ENCODE measurements at places on chromosomes 4 and X. TPM values are rescaled to one million over a fixed set of nuclear protein-coding genes. Genes with fewer than 3 reads are reported as not detected.

DNA sequence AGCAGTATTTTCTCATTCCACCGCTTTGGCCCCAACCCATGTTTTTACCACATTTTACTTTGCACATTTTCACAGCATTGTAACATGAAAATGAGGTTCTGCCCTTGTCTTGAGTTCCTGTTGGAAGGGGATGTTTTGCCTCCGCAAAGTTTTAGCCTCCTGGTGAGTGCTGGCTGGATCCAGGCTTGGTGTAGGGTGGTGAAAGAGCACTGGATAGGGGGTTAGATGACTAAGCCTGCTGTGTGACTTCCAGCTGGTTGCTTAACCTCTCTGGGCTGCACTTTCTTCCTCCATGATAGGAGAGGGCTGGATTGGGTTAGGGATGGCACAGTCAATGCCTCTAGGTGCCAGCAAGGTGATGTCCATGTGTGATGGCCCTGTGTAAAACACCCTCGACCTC, 28.9 kb downstream of the CYTL1 start:
- no peak for DNase-seq

GRCh38 chrX:13293700-13294099, 26.2 kb downstream of the ATXN3L start:
- peak; percentile 35 for DNase-seq

NXF2B gene
- not detected for total RNA-seq

- DNase-seq = no peak
These were observed 58.2 kb downstream of the CCSER1 start for GRCh38 chr4:90185416-90185815.

GRCh38 chr4:172578712-172579111, 589.9 kb upstream of the GALNT7 start:
- DNase-seq = no peak

TRPC5OS gene
- total RNA-seq = not detected

NAP1L3 gene
- total RNA-seq = 1.3 TPM

CT83 gene
- total RNA-seq = not detected

DNA sequence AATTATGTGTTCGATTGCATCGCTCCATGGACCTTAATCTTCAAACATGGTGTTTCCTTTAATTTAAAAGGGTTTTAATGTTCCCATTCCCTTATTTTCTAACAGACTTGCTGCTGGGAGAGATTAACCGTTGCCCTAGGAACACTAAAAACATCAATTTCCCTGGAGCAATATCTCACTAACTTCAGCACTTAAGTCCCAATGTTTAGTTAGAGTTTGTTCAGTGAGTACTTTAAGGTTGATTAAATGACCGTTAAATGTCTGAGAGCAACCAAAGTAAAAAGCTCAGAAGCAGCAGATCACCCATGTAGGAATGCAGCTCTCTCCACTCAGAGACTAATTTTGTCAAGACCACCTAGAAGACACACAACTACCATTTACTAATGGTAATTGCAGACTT, 111.2 kb upstream of the PDE5A start:
- no peak for DNase-seq

DNA sequence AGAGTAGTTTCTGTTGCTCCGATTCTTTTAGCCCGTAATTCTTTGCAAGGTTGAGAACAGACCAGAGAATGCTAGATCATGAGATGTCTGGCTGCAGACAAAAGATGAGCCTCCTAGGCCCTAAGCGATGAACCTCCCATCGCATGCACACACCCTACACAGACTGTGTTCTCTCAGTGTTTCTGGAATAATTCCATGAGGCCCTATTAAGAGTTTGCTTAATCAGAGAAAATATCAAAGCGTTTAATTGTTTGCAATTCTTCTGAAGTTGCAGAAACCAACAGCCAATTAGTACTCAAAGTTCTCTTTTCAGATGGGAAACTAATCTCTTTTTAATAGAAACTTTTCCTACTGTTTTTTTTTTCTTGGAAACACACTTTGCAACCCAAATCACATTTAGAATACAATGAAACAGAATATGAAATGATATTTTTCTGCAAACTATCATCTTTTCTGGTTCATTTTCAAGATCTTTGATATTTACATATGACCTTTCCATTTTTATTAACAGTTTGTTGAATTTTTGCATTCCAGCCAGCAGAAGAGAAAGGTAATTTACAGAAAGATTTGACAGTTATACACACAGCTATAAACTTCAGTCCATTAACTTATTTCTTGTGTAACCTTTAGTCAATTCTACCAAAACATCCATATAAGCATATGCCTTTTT, 1525.6 kb downstream of the ARAP2 start:
- DNase-seq = no peak

GRCh38 chrX:15465896-15466651, 27.1 kb downstream of the PIR start:
- peak; percentile 56 for DNase-seq

RGS12 gene
- total RNA-seq = 15.7 TPM

DNA sequence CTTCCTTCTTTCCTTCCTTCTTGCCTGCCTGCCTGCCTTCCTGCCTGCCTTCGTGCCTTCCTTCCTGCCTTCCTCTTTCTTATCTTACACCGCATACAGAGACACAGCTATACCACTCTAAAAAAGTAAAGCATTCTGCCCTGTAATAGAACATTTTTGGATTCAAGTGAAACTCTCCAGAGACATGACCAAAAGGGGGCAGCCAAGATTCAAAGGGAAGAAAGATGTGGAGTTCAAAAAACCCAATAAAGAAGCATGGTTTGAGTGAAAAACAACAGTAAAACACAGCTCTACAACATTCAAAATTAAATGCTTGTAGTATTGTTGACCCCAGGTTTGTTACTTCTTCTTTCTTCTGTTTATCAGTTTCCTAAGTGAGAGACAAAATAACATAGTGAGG, 914.9 kb upstream of the PCDH7 start:
- peak; percentile 16 for DNase-seq

RBM41 gene
- 13.2 TPM for total RNA-seq

SLC9A7 gene
- total RNA-seq = 22.6 TPM

DCX gene
- total RNA-seq = not detected

- no peak for DNase-seq
These were observed 14.3 kb upstream of the HSD17B11 start for GRCh38 chr4:87405211-87405820.

DNA sequence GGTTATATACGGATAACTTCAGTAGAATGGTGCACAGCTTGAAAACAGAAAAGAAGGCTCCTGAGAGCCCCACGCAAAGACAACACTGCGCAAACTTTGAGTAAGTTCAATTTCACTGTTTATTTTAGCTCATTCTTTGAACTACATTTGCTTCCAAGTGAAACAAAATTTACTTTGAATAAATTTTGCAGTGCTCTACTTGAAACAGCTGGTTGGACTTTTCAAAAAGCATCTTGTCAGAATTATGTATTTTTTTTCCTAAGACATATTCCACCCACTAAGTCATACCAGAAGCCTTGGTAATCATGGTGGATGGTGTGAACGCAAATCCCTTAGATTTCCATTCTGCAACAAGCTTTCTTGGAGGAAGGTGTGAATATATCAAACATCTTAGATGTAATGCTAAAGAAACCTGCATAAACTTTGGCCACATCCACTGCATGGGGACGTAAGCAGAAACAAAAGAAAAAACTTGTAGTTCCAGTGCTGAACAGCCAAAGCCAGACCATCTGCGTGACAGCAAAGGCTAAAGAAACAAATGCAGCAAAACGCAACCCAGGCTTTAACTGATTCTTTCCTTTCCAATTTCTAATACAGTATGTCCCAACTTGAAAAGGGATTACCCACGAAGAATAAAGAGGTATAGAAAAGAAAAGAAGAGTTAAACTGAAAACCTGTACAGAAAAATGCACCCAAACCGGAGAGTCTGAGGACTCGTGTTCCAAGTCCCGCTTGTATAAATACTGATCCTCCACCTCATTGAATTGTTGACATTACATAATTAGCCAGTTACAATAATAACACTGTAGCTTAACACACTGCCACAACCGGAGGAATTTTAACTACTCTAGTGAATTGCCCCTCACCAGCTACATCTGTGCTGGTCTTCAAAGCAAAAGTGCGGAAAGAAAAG, 90.9 kb downstream of the SH3RF1 start:
- DNase-seq = peak; percentile 53

DNA sequence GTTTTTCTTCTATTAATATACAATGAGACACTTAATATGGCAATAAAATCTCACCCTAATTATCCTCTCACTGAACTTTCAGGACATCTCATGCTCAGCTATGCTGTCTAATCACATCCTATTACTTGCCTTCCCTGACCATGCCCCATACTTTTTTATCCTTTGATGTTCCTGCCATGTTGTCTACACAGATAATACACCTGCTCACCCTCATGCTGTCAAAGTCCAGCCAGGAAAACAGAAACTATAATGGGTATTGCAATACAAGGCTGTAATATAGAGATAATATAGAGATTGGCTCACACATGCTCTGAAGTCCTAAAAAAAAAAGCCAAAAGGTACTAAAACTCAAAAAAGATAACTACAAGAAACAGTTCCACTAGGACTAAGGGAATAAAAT, 305.4 kb downstream of the PRDM5 start:
- DNase-seq = no peak

DNA sequence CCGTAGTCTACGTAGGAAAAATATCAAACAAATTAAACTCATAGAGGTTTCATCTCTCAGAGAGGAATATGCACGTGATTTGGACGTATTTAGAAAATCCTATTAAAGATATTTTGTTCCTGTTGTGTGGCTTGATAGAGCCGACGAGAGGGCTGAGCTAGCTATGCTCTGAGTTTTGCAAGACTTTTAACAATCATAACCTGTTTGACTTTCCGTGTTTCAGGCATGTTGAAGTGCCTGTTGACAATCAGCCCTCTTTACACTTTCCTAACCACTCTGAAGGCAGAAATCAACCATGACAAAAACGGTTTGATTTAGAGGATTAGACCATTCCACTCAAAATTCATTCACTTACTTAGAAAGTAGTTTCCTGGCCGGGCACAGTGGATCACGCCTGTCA, 297.3 kb downstream of the ASMT start:
- no peak for DNase-seq

DNA sequence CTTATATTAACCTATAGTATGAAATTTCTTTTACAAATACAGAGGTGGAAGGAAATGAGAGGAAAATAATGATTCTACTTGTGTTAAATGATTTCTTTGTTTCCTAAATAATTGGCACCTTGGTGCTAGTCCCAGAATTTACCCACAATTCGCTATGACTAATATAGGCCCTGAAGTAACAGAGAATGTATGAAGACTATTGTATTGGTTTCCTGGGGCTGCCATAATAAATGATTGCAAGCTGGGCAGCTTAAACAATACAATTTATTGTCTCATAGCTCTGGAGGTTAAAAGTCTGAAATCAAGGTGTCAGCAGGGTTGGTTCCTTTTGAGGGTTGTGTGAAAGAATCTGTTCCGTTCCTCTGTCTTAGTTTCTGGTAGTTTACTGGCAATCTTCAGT, 74.8 kb upstream of the GPRIN3 start:
- peak; percentile 10 for DNase-seq

DNA sequence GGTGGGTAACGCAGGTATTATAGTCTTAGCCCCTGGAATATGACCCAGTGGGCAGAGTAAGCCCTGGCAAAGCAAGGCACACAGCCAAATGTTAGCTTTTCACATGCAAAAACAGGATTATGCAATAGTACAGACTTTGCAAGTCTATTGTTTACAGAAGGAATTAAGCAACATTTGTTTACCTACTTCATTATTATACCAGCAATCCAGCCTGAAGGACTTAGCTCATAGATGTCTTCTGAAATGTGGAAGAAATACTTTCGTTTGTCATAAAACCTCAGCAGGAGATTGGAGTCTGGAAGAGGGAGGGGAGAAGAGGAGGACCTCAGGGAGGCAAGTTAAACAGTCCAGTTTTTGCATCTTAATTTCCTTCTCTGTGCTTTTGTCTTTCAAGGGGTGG, 226.7 kb upstream of the CENPE start:
- no peak for DNase-seq

GRCh38 chr4:149234798-149235197, 580.8 kb downstream of the IQCM start:
- DNase-seq = no peak

GRCh38 chr4:2811830-2812611, 19.1 kb downstream of the SH3BP2 start:
- DNase-seq = peak; percentile 71

- peak; percentile 24 for DNase-seq
These were observed 41.2 kb downstream of the PIR start for GRCh38 chrX:15451913-15452312.

GRCh38 chrX:39815631-39816030, 282.1 kb downstream of the BCOR start:
- no peak for DNase-seq

DNA sequence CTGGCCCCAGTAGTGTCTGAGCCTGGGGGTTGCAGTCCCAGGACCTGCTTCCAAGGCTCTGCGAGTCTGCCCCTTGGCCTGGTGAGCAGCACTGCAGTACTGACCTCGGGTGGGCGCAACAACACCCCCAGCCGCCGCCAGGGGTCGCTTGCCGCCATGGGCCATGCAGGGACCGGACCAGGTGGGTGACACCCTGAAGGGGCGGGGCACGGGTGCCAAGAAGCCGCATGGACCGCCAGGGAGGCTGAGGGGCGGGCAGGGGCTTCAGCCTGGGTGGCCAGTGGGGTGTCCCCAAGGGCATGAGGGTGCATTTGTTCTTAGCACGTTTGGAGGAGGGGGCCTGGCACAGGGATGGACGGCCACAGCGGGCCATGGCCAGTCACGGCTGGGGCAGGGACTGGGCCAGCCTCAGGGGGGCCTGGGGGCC, 25.0 kb downstream of the TACC3 start:
- DNase-seq = peak; percentile 57

GRCh38 chrX:24347881-24348280, 12.6 kb upstream of the SUPT20HL1 start:
- no peak for DNase-seq

- no peak for DNase-seq
These were observed 592.4 kb downstream of the ACTRT1 start for GRCh38 chrX:127459790-127460189.

DAPP1 gene
- total RNA-seq = not detected

GRCh38 chr4:176034499-176034898, 31.1 kb upstream of the WDR17 start:
- peak; percentile 80 for DNase-seq

DNA sequence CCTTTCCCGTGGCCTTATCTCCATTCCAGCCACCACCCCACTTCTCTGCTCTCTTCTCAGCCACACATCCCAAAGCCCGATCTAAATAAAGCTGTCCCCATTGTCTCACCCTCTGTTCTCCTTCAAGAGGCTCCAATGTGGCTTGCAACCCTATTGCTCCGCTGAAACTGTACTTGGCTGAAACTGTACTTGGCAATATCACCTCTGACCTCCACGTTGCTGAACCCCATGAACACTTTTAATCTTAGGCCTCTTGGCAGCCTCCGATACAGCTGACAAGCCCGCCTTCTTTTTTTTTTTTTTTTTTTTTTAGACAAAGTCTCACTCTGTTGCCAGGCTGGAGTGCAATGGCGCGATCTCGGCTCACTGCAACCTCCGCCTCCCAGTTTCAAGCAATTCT, 12.1 kb downstream of the DCTD start:
- no peak for DNase-seq

REPS2 gene
- 0.50 TPM for total RNA-seq

DNA sequence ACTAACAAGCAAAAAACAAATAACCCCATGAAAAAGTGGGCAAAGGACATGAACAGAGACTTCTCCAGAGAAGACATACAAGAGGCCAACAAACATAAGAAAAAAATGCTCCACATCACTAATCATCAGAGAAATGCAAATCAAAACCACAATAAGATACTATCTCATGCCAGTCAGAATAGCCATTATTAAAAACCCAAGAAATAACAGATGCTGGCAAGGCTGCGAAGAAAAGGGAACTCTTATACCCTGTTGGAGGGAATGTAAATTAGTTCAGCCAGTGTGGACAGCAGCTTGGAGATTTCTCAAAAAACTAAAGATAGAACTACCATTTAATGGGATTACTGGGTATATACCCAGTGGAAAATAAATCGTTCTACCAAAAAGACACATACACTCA, 79.6 kb downstream of the MAPK10 start:
- no peak for DNase-seq

Measured in fibroblast of lung (primary cell).